HCT116 (cell line): ENCODE measurements at places on chromosomes 16 and 17. TPM values are rescaled to one million over a fixed set of nuclear protein-coding genes. Genes with fewer than 3 reads are reported as not detected.

The ZNHIT3 gene
- 33.9 TPM for total RNA-seq

The TOM1L1 gene
- 70.8 TPM for total RNA-seq

- peaks cover 15% of the 10 kb centered on the region for H3K27me3 ChIP-seq
- DNase-seq: no peak
- no peak overlapping the region for H3K4me3 ChIP-seq
- H3K4me1 ChIP-seq: peaks cover 7% of the 10 kb centered on the region; the same call in 1 of the 2 replicates
- no peaks in the 10 kb centered on the region for H3K36me3 ChIP-seq
These were observed 24.5 kb upstream of the NKD1 start for GRCh38 chr16:50523710-50524109.

DNA sequence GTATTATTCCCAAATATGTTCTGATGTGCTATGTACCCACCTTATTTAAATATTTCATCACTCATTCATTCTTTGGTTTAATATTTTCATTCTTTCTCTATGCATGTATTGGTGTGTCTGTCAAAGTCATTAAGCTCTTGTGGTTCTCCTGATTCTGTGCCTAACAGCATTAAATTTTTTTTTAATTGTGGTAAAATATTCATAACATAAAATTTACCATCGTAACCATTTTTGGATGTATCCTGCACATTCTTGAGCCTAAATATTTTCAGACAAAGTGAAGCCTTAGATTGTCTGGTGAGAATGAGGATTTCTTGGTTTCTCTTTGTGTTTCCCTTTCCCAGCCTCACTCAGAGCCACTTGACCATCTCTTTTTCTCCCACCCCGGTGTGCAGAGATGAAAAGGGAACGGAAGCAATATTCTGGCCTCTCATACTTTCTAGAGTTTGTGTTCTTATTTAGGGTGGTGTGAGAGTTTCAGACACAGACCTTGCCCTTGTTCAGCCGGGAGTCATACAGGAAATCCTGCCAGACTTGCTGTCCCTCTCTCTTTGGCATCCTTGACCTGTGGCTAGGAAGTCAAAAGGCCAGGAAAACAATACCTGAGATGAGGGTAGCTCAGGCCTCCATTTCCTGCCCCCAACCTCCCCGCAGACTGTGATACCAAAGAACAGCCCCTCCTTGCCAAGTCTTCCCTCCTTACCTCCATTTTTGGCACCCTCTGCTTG lies 4.9 kb downstream of the CCL5 start:
- H3K4me3 ChIP-seq: no peak overlapping the region
- H3K4me1 ChIP-seq: no peaks in the 10 kb centered on the region
- H3K27ac ChIP-seq: no peak overlapping the region
- no peak for DNase-seq
- no peaks in the 10 kb centered on the region for H3K27me3 ChIP-seq

GRCh38 chr16:29815793-29816693 lies at the start of gene PAGR1:
TSS of gene PAGR1 (plus strand) at chr16:29816152. CDS start at chr16:29816526, 374 bp downstream.
- peaks cover 78% of the 10 kb centered on the region for H3K4me1 ChIP-seq
- peak within 1 kb of the TSS; percentile 98 for H3K27ac ChIP-seq
